ENCODE measurements at places on chromosomes 12 and 14.

DNA sequence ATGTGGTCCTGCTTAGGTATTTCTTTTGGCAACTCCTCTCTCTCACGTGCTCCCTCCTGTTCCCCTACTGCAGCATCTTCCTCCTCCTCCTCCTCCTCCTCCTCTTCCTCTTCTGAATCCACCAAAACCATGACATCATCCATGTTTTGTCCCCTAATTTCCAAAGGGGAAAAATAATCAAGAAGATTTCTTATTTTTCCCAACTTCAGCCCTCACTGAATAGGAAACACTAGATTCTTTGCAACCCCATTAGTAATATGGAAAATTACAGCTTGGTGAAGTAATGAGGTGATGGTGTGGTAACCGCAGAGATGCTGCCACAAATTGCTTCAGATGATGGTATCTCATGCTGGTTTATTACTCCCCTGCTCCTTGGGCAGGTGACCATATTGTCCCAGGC lies 7.5 kb upstream of the WSB2 start:
- DNase-seq: no peak

DNA sequence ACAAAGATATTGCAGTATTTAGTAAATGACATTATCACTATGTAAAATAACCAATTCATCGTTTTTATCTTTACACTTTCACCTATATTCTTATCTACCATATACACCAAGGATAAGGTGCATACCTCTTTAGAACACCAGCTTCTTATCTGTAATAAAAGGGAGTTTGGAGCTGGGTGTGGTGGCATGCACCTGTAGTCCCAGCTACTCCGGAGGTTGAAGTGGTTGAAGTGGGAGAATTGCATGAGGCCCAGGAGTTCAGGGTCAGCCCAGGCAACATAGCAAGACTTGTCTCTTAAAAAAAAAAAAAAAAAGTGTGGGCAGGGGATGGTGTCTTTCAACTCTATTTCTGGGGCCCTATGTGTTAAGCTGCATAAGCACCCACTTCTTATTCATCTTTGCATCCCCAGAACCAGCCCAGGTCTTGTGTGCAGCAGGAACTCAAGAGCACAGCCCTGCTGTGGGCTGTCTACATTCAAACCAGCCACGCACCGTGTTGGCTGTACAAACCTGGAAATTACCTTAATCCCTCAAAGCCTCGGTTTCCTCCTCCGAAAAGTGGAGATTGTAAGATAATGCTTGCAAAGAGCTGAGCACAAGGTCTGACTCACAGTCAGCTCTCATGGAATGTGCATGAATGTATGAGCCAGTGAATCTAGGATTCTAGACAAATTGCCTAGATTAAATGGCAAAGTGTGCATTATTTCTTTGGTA lies 256.6 kb upstream of the FOXN3 start:
- DNase-seq: no peak

GRCh38 chr12:88339254-88339949 lies 197.3 kb downstream of the TMTC3 start:
- DNase-seq: no peak

- no peak for DNase-seq
Measured at GRCh38 chr12:114140576-114140975, 174.5 kb upstream of the RBM19 start.

GRCh38 chr12:15856097-15856982 lies 25.8 kb upstream of the STRAP start:
- DNase-seq: no peak

- DNase-seq: no peak
Measured at GRCh38 chr12:24111616-24112015, 162.1 kb upstream of the SOX5 start.

- DNase-seq: no peak
Measured at GRCh38 chr12:22656831-22657230, 31.9 kb downstream of the ETNK1 start.

DNA sequence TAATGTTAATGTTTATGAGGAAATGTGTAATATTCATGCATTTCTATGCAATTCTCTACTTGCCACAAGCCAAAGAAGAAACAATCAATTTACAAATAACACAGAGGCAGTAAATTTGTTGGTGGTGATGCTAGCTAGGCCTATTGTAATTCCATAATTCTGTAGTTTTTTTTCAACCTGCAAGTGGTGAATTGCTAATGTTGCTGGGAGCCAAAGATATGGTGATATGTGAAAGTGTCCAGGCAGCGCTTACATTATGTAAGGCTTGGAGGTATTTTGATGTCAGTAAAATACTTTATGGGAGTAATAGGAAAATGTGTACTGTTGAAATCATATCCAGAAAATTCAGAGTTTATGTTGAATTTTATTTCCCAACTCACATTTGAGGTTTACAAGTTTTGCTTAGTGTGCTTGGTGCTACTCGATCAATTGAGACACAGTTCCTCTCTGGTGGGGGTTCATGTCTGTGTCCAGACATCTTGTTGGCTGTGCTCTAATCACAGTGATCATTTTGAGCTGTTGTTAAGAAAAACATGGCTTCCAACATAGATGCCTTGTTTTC lies 23.2 kb downstream of the TMTC2 start:
- DNase-seq: no peak

DNA sequence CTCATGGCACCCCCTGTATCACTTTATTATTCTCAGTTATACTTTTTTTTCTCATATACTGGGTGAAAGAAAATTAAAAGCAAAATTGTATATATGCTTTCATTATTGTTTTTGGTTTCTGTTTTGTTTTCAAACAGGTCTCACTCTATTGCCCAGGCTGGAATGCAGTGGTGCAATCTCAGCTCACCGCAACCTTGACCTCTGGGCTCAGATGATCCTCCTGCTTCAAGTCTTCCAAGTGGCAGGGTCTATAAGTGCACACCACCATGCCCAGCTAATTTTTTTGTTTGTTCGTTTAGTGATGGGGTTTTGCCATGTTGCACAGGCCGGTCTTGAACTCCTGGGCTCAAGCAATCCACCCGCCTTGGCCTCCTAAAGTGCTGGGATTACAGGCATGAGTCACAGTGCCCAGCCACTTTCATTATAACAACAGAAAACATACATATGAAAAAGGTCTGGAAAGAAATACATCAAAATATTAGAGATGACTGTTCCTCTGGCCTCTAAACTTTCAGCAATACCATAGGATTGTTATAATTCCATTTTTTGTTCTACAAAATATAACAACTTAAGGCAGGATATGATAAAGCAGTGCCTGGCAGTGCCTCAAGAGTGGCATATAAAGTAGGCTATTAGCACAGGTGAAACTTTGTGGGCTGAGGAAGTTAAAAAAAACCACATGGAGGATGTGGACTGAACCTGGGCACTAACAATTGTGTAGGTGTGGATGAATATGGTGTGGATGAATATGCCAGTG lies 5.8 kb upstream of the NTN4 start:
- no peak for DNase-seq

All from GM18507 (cell line).